ENCODE measurements at places on chromosomes 11 and 22.

- no peak for DNase-seq
Measured at GRCh38 chr11:92735039-92735438, 234.4 kb upstream of the MTNR1B start.

DNA sequence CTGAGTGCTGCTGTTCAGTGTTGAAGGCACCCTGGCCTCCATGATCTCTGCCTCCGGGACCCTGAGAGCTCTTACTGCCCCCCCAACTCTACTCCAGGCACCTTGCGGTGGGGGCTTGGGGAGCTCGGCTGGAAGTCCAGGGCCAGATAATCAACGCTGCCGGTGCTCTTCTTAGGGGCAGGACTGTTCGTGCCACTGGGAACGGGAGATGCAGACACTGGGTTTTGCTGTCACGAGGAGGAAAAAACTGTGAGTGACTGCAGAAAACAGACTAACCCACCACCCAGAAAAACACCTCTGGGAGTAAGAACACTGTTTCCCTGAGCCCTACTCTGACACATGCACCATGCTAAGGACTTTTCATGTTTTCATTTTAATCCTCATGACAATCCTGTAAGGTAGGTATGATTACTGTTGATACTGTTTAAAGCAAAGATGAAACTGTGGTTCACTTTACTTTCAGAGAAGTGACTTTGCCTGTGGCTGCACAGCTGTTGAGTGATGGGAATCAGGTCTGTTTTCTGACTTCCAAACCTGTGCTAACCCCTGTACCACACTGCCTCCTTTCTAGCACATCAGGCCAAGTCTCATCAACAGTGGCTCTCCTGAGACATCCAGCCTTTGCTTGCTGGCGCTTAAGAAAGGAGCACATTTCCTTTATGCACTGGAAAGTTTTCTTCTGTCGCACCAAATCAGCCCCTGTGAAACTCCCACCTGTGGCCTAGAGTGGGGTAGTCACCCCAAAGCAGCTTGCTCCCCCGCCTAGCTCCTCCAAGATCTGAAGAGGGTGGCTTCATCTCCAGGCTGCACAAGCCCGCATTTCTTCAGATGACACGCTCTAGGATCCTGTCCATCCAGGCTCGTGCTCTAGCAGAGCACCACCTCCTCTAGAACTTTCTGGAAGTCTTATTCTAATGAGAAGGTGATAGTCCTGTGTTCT is 31.8 kb downstream of the USP35 start:
- DNase-seq, result no peak

- no peak for DNase-seq
Measured at GRCh38 chr11:12602421-12602820, 71.8 kb upstream of the TEAD1 start.

DNA sequence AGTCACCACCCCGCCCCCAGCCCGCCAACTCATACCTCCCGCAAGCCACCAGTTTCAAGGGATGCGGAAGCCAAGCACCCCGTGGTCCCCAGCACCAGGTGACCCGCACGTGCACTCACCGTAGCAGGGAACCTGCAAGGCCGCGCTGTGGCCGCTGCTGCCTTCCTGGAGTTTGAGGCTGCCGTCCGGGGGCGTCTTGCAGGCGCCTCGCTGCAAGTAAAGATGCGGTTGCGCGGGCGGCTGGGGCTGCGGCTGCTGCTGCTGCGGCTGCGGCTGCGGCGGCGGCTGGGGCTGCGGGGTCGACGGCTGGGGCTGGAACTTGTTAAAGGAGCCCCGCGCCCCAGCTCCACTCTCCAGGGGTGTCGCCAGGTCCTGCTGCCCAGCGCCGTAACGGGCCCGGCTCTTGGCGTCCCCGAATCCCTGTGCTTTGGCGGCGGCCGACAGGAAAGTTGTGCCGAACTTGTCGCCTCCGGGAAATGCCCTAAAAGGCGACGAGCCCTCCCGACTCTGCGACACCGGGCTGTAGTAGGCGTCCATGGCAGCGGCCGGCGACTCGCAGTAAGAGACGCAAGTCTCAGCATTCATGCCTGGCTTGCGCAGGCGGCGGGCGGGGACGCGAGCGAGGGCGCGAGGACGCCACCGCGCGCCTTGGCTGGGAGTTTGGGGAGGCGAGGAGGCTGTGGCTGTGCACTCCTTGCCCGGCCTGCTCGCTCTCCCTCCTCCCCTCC is at the start of gene ALX4:
Gene ALX4 (minus strand): TSS at position 662 of the 728 bp plus-strand sequence. CDS start 77 bp downstream, at position 585.
- DNase-seq, result peak; percentile 80

GRCh38 chr11:118883368-118884071 is at the start of gene CXCR5:
CXCR5 (plus strand) TSS chr11:118883892; CDS start chr11:118883942, 50 bp downstream.
- DNase-seq, result no peak

DNA sequence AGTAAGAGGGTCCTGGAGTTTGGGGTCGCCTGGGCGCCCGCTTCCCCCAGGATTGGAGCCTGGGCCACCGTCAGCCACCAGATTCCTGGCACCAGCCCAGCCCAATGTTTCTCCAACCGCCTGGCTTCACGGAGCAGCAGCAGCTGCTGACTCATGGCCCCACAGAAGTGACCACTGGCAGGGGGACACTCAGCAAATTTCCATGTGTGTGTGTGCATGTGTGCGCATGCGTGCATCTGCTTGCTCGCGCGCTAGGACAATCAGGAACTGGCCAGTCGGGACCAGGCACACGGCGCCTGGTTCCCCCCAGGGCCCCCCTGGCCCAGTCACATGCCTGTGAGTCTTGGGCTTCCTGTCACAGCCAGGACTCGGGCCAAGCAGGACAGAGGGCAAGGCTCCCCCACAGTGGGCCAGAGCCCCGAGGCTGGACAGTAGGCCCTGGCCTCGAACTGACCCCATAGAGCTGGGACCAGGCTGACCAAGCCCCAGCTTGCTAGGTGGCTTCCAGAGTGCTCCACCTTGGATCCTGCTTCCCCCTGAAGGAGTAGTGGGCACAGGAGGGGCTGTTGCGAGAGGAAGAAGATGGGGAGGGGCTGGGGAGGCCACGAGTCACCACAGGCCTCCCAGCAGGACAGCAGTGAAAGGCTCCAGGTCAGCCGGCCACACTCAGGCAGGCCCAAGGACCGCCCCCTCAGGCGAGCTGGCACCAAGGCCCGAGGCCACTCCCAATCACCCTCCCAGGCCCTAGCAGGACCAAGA is 3.2 kb downstream of the CTSD start:
- no peak for DNase-seq

DNA sequence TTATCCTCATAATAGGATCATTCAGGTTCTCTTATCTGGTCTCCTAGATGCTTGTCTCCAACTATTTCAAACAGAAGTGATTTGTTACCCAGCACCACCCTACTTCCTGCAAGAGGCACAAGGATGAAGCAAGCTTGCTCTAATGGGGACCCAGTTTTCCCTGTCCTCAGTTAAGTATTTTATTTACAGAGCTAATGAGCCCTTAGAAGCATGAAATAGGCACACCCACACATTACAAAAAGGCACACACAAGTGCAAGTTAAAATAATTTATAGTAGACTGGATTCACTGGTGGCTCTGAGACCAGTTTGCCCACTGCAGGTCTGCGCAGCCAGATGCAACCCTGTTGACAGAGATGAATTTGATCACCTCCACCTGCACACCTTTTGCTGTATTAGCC is 167.5 kb downstream of the KIRREL3 start:
- DNase-seq, result no peak

GRCh38 chr11:78497293-78497692 is 77.4 kb downstream of the NARS2 start:
- no peak for DNase-seq

DNA sequence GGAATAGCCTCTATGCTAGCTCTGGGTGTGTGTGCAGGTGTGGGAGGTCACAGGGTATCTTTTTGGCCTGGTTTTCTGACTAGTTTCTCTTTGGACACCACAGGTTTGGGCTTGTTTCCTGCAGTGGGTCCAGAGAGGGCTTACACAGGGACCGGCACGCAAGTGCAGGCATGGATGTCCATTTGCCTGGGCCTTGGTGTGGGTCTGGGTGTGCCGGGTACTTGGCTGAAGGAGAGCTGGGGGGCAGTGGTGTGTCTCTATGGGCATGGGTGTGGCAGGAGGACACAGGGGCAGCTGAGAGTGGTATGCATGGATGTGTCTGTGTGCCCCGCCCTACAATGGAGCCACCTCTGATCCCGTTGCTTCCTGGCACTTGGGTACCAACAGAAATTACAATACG is 7.5 kb upstream of the KCNJ11 start:
- DNase-seq, result no peak

DNA sequence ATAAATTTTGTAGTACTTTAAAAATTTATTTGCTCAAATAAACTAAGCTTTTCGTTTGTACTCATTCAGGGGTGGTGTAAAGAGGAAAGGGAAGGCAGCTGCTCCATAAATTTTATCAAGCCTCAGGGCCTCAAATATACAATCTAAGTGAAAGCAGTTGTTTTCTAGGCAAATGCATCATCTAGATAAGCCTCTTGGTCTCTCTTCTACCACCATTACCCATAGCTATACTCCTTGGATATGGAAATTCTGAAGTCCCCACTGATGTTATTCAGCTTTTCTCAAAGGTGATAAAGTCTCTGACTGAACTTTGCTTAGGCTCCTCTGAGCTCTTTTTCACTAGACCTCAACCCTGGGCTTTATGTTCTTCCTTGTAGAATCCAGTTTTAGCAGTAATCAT is 1313.1 kb downstream of the JRKL start:
- no peak for DNase-seq

DNA sequence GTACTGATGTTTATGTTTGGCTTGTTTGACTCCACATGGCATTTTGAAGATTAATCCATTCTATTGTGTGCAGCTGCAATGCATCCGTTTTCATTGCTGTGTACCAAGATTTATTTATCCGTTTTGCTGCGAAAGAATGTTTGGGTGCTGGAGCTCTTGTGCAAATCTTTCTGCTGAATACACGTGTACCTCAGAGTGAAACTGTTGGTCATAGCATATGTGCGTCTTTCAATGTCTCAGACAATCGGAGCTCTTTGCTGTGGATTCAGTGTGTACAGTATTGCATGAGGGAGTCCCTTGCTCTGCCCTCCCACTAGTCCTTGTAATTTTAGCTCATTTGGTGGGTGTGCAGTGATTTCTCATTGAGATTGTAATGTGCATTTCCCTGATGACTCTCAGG is 545.4 kb downstream of the TBC1D22A start:
- DNase-seq, result no peak

GRCh38 chr11:99277281-99277680 is 256.5 kb downstream of the CNTN5 start:
- DNase-seq, result no peak

- DNase-seq, result no peak
Measured at GRCh38 chr11:2302306-2302895, 588 bp downstream of the TSPAN32 start.

- no peak for DNase-seq
Measured at GRCh38 chr11:95895815-95896214, 28.1 kb downstream of the MTMR2 start.

GRCh38 chr11:121443688-121444275 is 8.3 kb upstream of the SORL1 start:
- no peak for DNase-seq

- DNase-seq, result no peak
Measured at GRCh38 chr11:106101819-106102218, 24.4 kb downstream of the AASDHPPT start.

DNA sequence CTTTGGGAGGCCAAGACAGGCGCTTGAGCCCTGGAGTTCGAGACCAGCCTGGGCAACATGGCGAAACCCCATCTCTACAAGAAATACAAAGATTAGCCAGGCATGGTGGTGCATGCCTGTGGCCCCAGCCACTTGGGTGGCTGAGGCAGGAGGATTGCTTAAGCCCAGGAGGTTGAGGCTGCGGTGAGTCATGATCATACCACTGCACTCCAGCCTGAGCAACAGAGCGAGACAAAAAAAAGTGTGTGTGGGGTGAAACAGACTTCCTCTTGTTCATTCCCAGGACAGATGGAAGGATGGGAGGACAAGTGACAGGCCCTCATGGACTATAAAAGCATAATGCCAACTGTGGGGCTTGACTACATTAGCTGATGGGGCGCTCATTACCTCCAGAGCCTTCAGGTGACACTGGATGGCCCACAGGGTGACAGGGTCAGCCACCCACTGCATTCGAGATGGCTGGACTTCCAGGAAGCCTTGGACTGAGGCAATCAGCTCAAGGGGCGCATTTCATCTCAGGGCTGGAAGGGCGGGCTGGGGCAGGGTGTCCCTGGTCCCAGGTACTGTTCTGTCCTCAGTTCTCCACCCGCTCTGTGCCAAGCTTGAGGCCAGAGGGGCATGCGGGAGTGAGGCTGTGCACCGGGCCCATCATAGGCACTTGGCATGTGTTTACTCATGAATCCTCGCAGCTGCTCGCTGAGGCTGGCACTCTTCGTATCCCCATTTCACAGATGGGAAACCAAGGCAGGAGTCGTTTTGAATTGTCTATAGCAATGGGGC is 12.5 kb downstream of the NPTXR start:
- DNase-seq, result no peak

DNA sequence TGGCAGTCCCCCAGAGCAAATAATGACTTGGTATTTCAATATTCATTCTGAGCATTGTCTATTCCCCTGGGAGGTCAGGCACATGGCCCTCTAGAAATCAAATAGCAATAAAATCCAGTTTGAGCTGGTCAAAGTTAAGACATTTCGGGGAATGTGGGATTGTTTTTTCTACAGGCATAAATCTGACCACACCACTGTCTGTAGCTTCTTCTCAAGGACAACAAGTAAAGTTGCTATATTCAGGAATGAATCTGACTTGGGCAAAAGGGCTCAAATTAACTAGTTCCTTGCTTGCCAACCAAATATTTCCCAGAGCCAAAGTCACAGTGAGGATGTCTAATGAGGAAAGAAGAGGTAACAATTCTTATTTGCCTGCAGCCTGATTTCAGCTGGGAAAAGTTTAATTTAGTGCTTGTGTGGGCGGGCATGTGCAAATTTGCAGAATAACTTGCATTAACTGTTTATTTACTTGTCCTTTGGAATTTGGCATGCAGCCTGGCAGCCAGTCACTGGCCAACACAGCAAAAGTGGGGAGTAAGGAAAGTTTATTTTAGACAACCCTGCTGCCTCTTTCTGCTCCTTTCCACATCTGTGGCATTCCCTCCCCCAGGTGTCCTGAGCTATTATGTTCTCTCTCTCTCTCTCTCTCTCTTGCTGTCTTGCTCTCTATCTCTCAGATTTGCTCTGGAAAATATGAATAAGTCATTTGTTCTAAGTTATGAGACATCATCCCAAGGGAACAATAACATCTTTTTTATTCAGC is 51.2 kb upstream of the ARHGAP20 start:
- no peak for DNase-seq

GRCh38 chr11:23078289-23078971 is 218.2 kb upstream of the CCDC179 start:
- DNase-seq, result no peak

GRCh38 chr11:44016131-44016530 is 31.6 kb upstream of the ACCSL start:
- DNase-seq, result no peak

- DNase-seq, result no peak
Measured at GRCh38 chr11:41237382-41237781, 222.1 kb downstream of the LRRC4C start.

GRCh38 chr22:26436903-26437515 is 7.9 kb downstream of the ASPHD2 start:
- no peak for DNase-seq

GRCh38 chr22:27799827-27800249 is 1.7 kb downstream of the MN1 start:
- no peak for DNase-seq

GRCh38 chr11:87179621-87180020 is 141.9 kb downstream of the TMEM135 start:
- no peak for DNase-seq
